ENCODE measurements at places on chromosomes 2 and 18. TPM values are rescaled to one million over a fixed set of nuclear protein-coding genes. Genes with fewer than 3 reads are reported as not detected.

Gene PFN4
- 1.0 TPM for total RNA-seq

Gene EML6
- total RNA-seq, result 1.9 TPM

Gene CDH20
- total RNA-seq, result not detected

Gene ABCG8
- total RNA-seq, result not detected

Gene TMEM169
- 0.35 TPM for total RNA-seq

Gene KYNU
- 252 TPM for total RNA-seq

Gene NPPC
- 0.41 TPM for total RNA-seq

Gene ERICH2
- not detected for total RNA-seq

Gene LDLRAD4
- 1.5 TPM for total RNA-seq

Gene DAW1
- 3.8 TPM for total RNA-seq

Gene CABYR
- total RNA-seq, result 22.8 TPM

Gene MC2R
- total RNA-seq, result not detected

Gene ASPRV1
- 0.10 TPM for total RNA-seq

Gene IL37
- not detected for total RNA-seq

Gene LIPG
- 0.32 TPM for total RNA-seq

Gene RTKN
- total RNA-seq, result 28.0 TPM

Gene REG1B
- not detected for total RNA-seq

Gene C2orf66
- total RNA-seq, result 0.11 TPM

Gene KCNJ13
- not detected for total RNA-seq

Gene RNMT
- total RNA-seq, result 16.4 TPM

Data from A549 treated with ZK216348 at 1 μM for 4 hours (cell line).